Ovary (tissue), 10 donors: ENCODE measurements at places on chromosomes 6 and 20. TPM values are rescaled to one million over a fixed set of nuclear protein-coding genes. Genes with fewer than 3 reads are reported as not detected.
A peak's percentile ranks its signal among the peaks of the same experiment; 100 is the strongest.

- no peak for DNase-seq
- H3K36me3 ChIP-seq: no peaks in the 10 kb centered on the region
- H3K27ac ChIP-seq: no peak overlapping the region
- peaks cover 2% of the 10 kb centered on the region for H3K4me1 ChIP-seq
- H3K4me3 ChIP-seq: no peak overlapping the region
Observed at GRCh38 chr6:140269591-140270165, 895.2 kb upstream of the CITED2 start.

- no peaks in the 10 kb centered on the region for H3K27me3 ChIP-seq
- no peak for DNase-seq
Observed at GRCh38 chr6:108874470-108875160, 26.4 kb downstream of the ARMC2 start.

GRCh38 chr20:420721-421574, 12.8 kb downstream of the RBCK1 start:
- H3K4me1 ChIP-seq: peaks cover 10% of the 10 kb centered on the region
- H3K27ac ChIP-seq: no peak overlapping the region

DNA sequence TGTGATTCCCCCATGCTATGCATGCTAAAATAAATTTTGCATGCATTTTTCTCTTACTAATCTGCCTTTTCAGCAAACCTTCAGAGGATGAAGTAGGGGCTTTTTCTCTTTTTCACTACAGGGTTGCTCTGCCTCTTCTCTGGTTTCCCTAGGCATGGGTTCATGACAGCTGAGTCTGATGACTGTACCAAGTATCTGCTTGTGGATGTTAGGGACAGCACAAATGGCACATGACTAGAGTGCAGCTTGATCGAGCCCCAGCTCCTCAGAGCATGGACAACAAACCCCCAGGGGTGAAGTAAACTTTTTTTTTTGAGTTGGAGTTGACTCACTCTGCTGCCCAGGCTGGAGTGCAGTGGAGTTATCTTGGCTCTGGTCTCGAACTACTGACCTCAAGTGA, 57.1 kb upstream of the GCM1 start:
- H3K27me3 ChIP-seq: no peaks in the 10 kb centered on the region
- H3K4me1 ChIP-seq: no peaks in the 10 kb centered on the region
- H3K36me3 ChIP-seq: no peaks in the 10 kb centered on the region
- no peak overlapping the region for H3K27ac ChIP-seq

GRCh38 chr6:116371120-116371917, 572 bp downstream of the DSE start:
- peaks cover 4% of the 10 kb centered on the region for H3K4me1 ChIP-seq
- H3K4me3 ChIP-seq: peak overlapping the region; percentile 90
- H3K27ac ChIP-seq: peak overlapping the region; percentile 97
- H3K36me3 ChIP-seq: no peaks in the 10 kb centered on the region

- no peak overlapping the region for H3K4me3 ChIP-seq
- DNase-seq: no peak
- H3K27me3 ChIP-seq: no peaks in the 10 kb centered on the region
- no peaks in the 10 kb centered on the region for H3K36me3 ChIP-seq
- no peak overlapping the region for H3K27ac ChIP-seq
Observed at GRCh38 chr6:163337958-163338357, 76.6 kb upstream of the QKI start.

DNA sequence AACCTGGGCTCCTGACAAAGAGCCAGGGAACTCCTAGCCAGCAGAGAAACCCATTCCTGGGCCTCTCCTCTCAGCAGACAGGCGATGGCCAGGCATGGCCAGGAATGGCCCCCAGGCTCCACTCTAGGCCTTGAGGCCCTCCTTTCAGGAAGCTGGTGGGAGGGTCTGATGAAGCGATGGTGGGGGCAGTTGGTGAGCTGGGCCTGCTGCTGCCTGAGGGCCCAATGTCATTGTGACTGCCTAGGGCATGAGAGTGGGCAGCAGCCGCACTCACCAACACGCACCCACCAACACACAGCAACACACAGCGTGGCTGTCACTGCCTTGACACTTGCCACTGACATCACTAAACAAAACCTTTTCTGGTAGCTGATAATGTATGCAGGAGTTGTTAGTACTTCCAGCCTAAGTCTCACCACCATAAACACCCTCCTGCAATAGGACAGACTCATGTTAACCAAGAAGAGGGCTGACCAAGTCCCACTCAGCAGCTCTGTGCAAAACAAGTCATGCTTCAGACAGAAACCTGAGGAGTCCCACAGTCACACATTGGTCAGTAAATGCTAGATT, 69.3 kb downstream of the ABHD12 start:
- H3K27me3 ChIP-seq: no peaks in the 10 kb centered on the region
- H3K4me1 ChIP-seq: no peaks in the 10 kb centered on the region
- no peak overlapping the region for H3K4me3 ChIP-seq
- no peaks in the 10 kb centered on the region for H3K36me3 ChIP-seq
- no peak overlapping the region for H3K27ac ChIP-seq
- no peak for DNase-seq

DNA sequence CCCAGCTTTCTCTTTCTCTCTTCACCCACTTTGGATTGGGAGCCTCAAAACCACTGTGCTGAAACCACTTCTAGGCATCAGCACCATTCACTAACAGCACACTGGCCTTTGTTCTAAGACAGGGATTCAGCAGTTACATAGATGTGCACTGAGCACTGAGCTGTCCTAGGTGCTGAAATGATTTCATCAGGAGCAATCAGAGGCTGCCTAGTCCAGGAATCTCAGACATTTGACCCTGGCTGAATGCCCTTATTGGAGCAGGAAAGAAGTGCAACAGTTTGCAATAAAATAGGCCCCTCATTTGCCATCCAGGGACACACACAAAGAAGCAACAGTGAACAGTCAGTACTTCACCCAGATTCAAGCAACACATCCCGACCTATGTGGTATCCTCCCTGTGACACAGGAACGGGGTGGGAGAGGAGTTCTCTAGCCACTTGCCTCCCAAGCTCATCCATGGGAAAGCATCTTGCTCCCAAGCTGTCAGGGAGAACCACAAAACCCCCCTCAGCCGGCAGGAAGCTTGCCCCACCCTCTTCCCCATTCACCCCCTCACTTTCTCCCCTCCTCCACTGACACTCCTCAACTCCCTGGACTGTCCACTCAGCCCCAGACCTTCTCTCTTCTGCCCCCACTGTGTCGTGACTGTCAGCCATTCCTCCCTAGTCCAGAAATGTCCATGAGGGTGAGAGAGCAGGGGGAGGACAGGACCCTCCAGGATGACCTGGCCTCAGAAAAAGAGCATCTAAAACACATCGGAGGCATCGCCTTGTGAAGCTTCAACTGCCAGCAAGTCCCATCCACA, 304.4 kb downstream of the PREX1 start:
- no peaks in the 10 kb centered on the region for H3K27me3 ChIP-seq
- H3K4me1 ChIP-seq: no peaks in the 10 kb centered on the region
- H3K27ac ChIP-seq: no peak overlapping the region
- H3K36me3 ChIP-seq: no peaks in the 10 kb centered on the region
- no peak for DNase-seq

DNA sequence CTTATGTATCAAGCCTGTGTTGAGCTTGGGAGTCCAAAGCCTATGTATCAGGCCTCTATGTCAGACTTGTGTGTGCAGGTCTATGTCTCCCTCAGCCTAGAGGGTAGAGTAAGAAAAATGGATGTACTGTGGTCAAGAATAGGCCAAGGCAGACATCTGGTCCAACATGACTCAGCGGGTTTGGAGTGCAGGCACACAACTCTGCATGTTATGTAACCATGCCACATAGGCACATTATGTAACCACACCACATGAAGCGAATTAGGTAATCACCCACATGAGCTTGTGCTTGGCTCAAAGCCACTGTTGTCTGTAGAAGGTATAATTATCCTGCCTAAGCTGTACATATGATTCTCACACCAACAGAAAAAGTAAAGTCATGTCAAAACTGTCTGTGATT, 1190.5 kb upstream of the EYS start:
- H3K4me3 ChIP-seq: no peak overlapping the region
- no peaks in the 10 kb centered on the region for H3K27me3 ChIP-seq
- H3K4me1 ChIP-seq: no peaks in the 10 kb centered on the region
- no peaks in the 10 kb centered on the region for H3K36me3 ChIP-seq
- DNase-seq: no peak

DNA sequence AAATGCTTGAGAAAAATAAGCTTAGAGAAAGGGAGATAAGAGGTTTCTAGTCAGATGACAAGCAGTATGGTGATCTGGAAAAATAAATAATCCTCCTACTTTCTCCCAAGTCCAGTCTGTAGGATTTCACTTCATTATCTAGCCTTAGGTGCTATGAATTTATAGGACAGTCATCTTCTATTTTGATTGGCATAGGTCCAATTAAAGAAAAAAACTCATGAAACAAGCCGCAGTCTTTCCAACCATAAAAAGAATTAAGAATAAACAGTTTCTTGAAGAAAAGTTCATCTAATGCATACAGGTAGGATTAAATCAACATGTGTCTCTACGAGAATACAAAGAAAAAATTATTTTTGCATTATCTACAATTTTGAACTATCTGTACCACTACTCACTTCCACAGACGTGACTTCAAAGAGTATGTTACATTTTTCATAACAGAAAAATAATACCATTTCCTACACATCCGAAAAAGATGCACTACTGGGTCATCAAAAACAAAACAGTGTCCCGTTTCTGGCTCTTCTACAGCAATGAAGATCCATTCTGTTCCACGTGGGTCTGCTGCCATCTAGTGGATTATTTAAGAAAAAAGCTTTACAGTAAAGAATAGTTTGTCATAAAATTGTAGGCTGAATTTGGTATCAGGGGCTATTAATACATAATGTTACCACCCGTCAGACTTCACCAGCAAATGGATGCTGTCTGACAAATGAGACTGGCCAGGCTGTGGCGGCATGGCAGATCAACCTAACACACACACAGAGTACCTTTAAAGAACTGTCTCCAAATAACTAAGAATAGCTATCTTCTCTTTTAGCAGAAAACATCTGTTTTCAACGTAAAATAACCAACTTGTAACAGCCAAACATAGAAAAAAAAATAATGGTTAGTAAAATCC, 28.9 kb downstream of the STX7 start:
- H3K36me3 ChIP-seq: no peaks in the 10 kb centered on the region
- no peak overlapping the region for H3K27ac ChIP-seq
- H3K4me3 ChIP-seq: no peak overlapping the region
- DNase-seq: no peak
- H3K4me1 ChIP-seq: no peaks in the 10 kb centered on the region

GRCh38 chr20:50794181-50794845, 548 bp upstream of the BCAS4 start:
- no peak for DNase-seq
- peak overlapping the region; percentile 10 for H3K27ac ChIP-seq
- H3K4me3 ChIP-seq: peak overlapping the region; percentile 76
- no peaks in the 10 kb centered on the region for H3K27me3 ChIP-seq
- peaks cover 3% of the 10 kb centered on the region for H3K4me1 ChIP-seq
- H3K36me3 ChIP-seq: no peaks in the 10 kb centered on the region

DNA sequence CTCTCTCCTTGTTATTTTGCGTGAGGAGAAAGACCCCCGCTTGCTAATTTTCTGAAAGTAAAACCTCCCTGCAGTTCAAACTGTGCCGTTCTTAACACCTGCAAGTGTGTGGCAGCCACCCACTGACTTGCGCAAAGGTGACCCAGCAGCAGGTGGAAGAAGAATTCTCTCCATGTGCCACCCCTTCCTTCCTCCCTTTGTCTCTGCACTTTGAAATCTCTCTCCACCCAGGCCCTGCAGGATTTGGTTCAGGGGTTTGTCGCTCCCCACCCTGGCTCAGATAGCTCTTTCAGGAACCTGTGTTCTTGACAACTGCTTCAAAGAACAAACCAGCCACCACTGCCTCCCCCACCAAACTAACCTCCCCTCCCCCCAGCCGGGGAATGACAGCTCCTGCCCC, 41.4 kb downstream of the ZNF831 start:
- H3K36me3 ChIP-seq: no peaks in the 10 kb centered on the region
- H3K4me1 ChIP-seq: no peaks in the 10 kb centered on the region
- no peak overlapping the region for H3K4me3 ChIP-seq
- H3K27ac ChIP-seq: no peak overlapping the region
- DNase-seq: no peak
- no peaks in the 10 kb centered on the region for H3K27me3 ChIP-seq

- H3K4me3 ChIP-seq: no peak overlapping the region
- DNase-seq: no peak
- no peaks in the 10 kb centered on the region for H3K36me3 ChIP-seq
- peaks cover 13% of the 10 kb centered on the region for H3K4me1 ChIP-seq
- no peak overlapping the region for H3K27ac ChIP-seq
Observed at GRCh38 chr6:35397806-35398418, 54.2 kb upstream of the FANCE start.

- no peak overlapping the region for H3K4me3 ChIP-seq
- no peak overlapping the region for H3K27ac ChIP-seq
- H3K4me1 ChIP-seq: no peaks in the 10 kb centered on the region
- no peaks in the 10 kb centered on the region for H3K36me3 ChIP-seq
- DNase-seq: no peak
Observed at GRCh38 chr20:40635971-40636370, 53.1 kb downstream of the MAFB start.

DNA sequence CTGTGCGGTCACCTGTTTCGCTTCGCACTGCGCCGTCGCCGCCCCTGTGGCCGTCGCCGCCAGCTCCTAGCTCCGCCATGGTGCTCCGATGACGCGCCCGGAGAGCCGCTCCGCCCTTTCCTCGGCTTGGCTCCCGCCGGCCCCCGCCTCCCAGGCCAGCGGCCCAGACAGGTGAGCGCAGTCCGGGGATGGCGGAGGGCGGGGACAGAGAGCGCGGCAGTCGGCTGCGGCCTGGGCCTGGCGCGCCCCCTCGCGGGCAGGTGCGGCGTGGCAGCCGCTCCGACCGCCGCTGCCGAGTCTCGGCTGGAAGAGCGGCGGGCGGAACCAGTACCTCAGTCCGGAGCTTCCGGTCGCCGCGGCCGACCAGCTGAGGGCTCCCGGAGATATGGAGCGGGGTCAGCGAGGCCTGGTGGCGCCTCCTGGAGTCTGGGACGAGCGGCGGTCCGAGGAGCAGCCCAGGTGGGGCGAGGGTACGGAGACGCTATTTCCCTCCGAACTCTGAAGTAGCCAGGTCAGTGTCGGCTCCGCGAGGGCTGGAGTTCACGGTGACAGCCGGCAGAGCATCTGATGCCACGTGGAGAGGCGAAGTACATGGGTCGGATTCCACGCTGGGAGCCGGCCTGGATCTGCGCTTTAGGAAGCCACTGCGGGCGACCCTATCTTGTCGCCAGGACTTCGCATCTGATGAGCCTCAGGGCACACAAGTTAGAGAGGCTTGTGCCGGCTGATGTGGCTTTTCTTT, at the start of gene MAP7:
Gene MAP7 (minus strand): TSS at position 93 of the 742 bp plus-strand sequence. CDS start 14 bp downstream, at position 79.
- H3K4me1 ChIP-seq: peaks cover 9% of the 10 kb centered on the region
- peak; percentile 78 for DNase-seq
- H3K4me3 ChIP-seq: peak within 1 kb of the TSS; percentile 63
- no peaks in the 10 kb centered on the region for H3K27me3 ChIP-seq
- peak within 1 kb of the TSS; percentile 54 for H3K27ac ChIP-seq
- no peaks in the 10 kb centered on the region for H3K36me3 ChIP-seq

The SLC17A3 gene
- 0.93 TPM for total RNA-seq

The TULP4 gene
- total RNA-seq: 70.1 TPM

The FAM83D gene
- total RNA-seq: 0.72 TPM

The CRISP3 gene
- total RNA-seq: 45.5 TPM

The PTPRT gene
- under 0.01 TPM for total RNA-seq

The SLC24A3 gene
- 13.1 TPM for total RNA-seq

The UBD gene
- total RNA-seq: 0.43 TPM
